ENCODE measurements at places on chromosomes 7 and 10.
A peak's percentile ranks its signal among the peaks of the same experiment; 100 is the strongest.

DNA sequence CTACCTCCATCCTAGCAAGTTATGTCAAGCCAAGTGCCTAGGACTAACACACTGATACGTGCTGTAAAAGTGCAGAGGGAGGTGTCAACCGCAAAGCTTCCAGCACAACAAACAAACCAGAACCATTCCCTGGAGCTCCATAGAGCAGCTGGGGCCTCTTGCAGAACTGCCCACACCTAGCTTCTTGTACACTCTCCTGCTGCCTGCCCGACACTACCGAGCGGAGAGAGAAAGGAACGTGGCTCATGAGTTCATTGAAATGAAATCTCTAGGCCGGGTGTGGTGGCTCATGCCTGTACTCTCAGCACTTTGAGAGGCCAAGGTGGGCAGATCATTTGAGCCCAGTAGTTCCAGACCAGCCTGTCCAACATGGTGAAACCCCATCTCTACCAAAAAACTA is 73.5 kb downstream of the MKI67 start:
- DNase-seq: no peak

DNA sequence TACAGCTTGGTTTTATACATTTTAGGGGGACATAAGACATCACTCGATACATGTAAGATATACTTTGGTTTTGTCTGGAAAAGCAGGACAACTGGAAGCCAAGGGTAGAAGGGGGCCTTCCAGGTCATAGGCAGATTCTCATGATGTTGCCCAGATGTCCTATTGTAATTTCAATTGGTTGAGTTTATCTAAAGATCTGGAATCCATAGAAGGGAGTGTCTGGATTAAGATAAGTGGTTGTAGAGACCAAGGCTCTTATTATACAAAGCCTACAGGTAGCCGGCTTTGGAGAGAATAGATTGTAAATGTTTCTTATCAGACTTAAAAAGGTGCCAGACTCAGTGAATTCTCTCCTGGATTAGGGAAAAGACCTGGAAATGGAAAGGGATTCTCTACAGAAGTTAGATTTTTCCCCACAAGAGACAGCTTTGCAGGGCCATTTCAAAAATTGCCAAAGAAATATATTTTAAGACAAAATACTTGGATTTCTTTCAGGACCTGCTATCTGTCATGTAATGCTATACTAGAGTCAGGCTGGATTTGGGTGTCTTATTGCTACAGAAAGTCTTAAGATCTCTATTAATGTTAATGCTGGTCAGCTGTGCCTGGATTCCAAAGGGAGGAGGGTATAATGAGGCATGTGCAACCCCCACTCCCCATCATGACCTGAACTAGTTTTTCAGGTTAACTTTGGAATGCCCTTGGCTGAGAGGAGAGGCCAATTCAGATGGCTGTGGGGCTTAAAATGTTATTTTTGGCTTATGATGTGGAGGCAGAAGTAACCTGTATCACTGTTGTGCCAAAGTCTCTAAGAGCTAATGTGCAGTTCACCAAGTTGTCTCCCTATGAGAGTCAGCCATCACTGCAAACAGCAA is 511.1 kb upstream of the C7orf33 start:
- DNase-seq: no peak

DNA sequence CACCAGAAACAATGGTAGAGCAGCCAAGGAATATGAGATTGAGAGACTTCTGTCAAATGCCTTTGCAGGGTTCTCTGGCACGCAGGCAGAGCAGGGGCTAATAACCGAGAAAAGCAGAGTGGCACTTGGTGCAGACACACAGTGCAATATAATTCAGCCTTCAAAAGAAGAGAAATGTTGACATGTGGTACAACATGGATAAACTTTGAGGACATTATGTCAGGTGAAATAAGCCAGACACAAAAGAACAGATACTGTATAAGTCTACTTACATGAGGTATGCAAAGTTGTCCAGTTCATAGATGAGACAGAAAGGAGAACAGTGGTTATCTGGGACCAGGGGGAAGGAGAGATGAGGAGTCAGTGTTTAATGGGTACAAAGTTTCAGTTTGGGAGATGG is 41.8 kb downstream of the ITIH5 start:
- no peak for DNase-seq

- DNase-seq: no peak
Observed at GRCh38 chr7:138324941-138325340, 135.1 kb upstream of the TRIM24 start.

DNA sequence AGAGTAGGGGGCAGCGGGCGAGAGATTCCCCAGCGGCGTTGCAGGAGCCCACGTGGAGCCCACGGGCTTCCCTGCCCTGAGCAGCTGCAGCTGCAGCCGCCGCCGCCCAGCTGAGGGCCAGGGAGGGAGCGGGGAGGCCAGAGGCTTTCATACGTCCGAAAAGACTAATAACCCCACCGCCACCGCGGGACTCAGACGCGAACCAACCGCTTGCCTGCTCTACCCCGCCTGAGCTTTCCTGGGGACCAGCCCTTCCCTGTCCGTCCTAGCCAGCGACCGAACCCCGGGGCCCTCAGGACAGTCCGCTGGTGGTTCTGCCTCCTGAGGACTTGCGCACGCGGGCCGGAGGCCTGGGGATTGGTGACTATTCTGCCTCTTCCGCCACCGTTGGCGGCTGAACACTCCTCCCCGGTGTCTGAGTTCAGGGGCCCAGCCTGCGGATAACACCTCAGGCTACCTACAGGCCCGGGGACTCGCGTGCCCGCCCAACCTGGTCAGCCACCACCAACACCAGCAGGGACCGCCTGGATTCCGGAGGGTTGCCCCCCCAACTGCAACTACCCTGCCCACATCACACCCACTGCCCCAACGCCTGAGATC is 18.4 kb downstream of the IFT22 start:
- DNase-seq: no peak

DNA sequence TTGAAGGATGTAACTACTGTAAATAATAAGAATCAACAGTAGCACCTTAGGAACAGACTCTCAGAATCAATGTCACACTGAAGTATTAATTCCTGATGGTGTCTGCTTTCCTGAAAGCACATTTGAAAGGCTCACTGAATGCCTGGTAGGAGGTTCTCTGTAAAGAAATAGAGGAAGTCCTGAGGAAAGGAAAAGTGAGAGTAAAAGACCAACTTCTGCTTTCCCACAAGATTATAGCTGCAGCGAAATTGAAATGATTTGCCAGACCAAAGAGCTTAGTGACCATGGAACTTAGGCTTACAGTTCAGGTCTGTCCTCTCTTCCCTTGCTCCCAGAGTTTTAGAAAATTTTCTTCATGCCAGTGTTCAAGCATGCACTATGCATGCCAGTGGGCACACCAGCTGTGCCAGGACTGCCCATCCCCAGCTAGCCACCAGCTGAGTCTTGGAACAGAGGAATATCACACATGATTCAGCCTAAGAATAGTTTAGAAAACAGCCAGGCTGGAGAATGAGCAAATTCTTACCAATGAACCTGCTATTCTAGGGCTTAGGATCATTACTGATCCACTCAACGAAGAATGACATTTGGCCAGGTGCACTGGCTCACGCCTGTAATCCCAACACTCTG is 123.2 kb downstream of the HERPUD2 start:
- DNase-seq: no peak

DNA sequence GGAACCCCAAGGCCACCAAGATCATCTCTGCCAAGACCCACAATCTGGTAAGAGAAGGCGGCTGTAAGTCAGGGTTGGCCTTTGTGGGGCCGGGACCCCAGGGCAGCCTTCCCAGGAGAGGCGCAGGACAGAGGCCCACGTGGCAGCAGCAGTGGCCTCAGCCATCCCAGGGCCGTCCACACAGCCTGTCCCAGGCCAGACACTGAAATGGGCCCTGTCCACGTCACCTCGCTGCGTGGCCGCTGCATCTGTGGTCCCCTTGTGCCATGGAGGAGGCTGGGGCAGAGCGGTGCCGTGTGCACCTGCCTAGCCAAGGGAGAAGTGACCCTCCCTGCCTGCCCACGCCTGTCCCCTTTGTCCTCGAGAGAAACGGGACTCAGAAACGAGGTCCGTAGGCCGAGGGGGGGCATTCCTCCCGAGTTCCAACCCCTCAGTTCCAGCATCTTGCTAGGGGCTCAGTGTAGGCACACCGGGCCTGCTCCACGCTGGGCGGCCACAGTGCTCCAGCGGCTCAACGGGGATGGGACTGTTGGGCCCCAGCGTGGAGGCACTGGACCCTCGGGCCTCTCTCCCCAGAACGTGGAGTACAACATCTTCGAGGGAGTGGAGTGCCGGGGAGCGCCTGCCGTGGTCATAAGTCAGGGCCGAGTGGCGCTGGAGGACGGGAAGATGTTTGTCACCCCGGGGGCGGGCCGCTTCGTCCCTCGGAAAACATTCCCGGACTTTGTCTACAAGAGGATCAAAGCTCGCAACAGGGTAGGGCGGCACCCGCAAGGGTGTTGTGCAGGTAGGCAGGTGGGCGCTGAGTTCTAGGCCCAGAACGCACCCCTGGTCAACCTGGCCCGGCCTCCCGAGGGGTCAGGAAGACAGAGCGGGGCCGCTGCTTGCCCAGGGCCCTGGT is 15.6 kb downstream of the DPYSL4 start:
- no peak for DNase-seq

DNA sequence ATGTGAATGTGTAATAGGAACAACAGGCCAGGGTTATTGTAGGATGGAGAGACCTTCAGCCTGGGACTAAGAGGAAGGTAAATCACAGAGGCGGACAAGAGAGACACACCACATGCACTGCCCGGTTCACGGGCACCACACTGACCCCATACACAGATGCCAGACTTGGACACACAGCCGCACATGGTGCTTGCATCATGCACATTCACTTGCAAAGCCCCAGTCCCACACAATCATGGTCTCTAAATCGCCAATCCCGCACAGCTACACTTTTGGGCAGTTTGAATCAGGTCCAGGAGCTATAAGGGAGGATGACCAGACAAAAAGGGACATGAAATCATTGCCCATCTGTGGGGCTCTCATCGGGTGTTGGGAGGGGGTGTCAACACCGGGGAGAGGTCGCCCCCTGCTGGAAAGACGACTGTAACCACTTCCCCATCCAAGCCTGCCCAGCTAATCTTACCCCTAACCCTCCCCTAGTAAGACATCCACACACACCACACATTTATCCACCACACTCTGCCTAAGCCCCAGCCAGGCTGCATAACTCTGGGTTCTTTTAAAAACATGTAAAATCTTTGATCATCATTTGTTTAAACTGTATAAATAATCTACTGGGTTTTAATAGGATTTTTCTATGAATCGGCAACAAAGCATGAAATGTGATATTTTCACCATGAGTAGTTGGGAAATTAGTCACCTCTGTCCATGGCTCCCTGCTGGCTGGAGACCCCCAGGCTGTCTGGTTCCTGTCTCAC is 40.5 kb upstream of the SLF2 start:
- DNase-seq: peak; percentile 47

GRCh38 chr10:132550366-132551092 is 12.9 kb downstream of the INPP5A start:
- DNase-seq: no peak

DNA sequence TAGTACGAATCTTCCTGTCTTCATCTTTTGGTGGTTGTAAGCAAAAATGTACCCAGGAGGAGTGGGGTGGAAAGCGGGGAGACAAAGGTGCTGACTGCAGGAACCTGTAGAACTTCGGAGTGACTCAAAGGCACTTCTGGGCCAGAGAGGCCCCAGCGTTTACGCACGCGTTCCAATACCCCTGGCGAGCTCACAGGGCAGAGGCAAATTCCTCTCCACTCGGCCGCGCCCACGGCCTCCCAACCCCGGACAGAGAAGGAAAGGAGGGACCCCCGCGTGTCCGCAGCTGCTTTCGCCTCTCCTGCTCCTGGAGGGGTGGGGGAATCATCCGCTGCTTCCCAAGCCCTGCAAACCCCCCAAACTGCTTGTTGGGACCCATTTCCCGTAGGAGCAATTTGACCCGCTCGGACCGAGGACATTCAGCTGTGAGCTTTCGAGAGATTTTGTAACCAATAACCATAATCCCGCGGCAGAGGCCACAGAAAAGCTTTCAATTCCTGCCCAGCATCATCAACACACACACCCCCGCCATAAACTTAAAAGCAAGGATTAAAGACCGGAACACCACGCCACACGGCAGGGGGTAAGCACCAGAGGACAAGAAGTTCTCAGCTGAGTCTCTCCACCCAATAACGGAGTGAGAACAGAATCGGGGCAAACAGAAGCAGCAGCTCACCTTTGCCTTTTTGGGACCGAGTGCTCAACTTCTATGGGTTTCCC is 2.3 kb downstream of the IGF2BP3 start:
- no peak for DNase-seq

GRCh38 chr10:112082120-112082519 is 101.4 kb downstream of the GPAM start:
- DNase-seq: no peak

- no peak for DNase-seq
Observed at GRCh38 chr10:86218160-86218559, 148.4 kb downstream of the GRID1 start.

DNA sequence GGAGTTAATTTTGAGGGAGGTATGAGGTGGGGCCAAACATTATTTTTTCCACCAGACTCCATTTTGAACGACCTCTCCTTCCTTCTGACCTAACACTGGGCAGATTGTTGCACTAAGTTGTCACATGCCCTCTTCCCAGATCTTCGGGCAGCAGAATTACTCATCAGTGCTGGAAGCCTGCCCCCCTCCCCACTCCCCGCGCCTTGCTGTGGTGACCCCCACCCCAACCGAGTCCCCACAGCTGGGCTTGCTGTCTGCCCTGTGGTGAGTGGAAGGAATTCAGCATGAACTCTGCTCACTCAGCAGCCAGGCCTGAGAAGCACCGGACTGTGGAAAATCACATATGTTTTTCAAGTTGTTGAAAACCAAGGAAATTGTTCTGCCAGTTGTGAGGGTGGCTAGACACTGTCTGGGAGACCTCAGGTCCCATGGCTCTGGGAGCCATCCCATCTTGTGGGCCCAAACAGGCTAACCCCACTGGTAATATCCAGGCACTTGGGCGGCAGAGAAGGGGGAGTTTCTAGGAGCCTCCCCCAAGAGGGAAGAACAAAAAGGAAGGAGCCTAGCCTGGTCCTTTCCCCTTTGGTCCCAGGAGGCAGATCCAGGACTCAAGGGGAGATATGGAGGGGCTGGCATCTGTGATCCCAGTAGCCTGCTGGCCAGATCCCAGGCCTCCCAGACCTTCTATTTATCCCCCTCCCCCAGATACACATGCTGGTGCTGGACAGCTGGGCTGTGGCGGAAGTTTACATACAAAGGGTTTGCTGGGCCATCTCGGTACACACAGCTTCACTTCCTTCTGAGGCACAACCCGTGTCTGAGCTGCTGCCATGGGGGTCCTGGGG is 3.5 kb upstream of the AEBP1 start:
- DNase-seq: no peak

Measured in stimulated activated CD8-positive, alpha-beta memory T cell treated with anti-CD3 and anti-CD28 coated beads, Interleukin-4, amount 100 ng/mL, for 24 hours (primary cell).